ENCODE measurements at places on chromosomes 16 and 17. TPM values are rescaled to one million over a fixed set of nuclear protein-coding genes. Genes with fewer than 3 reads are reported as not detected.

DNA sequence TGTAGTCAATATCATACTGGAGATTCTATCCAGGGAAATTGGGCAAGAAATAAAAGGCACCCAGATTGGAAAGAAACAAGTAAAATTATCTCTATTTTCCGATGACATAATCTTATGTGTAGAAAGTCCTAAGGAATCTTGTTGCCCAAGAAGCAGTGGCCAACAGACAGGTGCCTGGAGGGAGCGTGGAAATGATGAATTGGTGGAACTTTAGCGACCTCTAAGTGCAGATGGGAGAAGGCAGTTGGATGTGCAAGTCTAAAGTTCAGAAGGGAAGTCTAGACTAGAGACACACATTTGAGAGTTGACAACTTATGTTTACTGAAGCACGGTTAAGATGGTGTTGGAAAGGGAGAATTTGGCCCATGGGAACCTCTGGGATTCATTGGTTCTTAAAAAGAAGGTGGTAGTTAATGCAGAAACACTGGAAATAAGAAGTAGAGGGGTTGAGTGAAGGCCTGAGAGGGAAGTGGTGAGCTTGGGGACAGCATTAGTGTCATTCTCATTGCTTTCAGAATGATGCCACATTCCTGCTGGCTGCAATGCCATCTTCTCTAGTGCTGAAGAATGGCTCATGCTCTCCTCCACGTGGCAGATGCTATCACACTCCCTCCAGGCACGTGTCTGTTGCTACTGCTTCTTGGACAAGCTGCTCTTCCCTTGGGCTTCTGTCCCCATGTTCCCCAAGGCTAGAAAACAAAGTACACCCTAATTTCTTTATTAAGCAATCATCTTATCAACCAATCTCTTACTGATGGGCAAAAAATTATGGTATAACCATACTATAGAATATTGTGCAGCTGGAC, 24.0 kb downstream of the TAT start:
- DNase-seq = no peak

DNA sequence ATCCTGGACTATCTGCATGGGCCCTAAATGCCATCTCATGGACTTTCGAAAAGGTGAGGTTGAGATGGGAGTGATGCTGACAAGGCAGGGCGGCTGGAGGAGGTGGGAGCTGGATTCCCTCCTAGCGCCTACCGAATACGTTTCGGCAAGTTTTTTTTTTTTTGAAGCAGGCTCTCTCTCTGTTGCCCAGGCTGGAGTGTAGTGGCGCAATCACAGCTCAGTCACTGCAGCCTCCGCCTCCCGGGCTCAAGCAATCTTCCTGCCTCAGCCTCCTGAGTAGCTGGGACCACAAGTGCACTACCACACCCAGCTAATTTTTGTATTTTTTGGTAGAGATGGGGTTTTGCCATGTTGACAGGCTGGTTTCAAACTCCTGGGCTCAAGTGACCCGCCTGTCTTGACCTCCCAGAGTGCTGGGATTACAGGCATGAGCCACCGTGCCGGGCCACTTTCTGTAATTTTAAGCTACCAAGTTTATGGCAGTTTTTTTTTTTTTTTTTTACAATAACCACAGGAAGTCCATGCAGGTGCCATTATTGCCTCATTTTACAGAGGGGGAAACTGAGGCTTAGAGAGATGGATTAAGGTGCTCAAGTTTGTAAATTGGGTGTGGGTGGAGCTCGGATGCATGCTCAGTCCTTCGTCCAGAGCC, 246.4 kb downstream of the PRKCA start:
- DNase-seq = no peak

- no peak for DNase-seq
These were observed 11.0 kb upstream of the KATNB1 start for GRCh38 chr16:57724531-57724930.

The CA5A gene
- not detected for polyA plus RNA-seq

The OTOP3 gene
- not detected for polyA plus RNA-seq

The PRDM7 gene
- polyA plus RNA-seq = not detected

Measured in A549 (cell line).